ENCODE measurements at places on chromosomes 11 and 22.

- DNase-seq = no peak
Observed at GRCh38 chr22:28734393-28734792, 7.2 kb downstream of the CHEK2 start.

GRCh38 chr22:47315862-47316419, 553.5 kb downstream of the TBC1D22A start:
- no peak for DNase-seq

- DNase-seq = no peak
Observed at GRCh38 chr11:10398525-10398924, 56.5 kb upstream of the AMPD3 start.

DNA sequence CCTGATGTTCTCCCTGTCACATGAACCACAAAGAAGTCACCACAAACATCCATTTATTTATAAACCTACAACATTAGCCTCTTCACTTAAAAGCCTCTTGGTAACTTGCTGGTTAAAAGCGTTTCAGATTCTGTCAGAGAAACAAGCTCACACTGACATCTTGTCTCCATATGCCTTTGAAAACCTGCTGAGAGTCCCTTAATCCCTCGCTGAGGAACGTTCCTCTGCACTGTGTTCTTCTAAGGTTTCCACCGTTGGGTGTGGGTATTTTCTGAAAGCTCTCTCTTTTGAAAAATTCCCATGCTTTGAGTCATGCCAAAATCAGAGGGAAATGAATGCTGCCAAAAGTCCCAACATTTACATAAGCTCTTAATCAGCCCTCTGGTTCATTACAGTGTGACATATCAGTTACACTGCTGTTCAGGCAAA, 149.8 kb downstream of the CCDC34 start:
- no peak for DNase-seq

DNA sequence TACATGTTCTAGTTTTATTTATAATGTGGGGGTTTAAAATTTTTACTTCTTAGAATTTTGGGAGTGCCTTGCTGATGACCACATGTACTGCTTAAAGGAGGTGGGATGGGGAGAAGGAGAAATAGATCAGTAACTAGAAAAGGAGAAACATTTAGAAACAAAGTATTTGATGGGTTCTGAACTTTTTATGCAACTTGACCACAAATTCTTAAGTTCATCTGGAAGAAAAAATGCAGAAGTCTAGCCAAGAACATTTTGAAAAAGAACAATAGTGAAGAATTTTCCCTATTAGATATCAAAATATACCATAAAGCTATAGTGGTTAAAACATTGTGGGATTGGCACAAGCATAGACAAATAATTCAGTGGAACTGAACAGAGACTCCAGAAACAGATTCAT, 73.3 kb upstream of the AMPD3 start:
- no peak for DNase-seq

- no peak for DNase-seq
Observed at GRCh38 chr11:129451524-129451923, 75.9 kb downstream of the BARX2 start.

GRCh38 chr22:27461470-27461869, 340.1 kb downstream of the MN1 start:
- DNase-seq = no peak

DNA sequence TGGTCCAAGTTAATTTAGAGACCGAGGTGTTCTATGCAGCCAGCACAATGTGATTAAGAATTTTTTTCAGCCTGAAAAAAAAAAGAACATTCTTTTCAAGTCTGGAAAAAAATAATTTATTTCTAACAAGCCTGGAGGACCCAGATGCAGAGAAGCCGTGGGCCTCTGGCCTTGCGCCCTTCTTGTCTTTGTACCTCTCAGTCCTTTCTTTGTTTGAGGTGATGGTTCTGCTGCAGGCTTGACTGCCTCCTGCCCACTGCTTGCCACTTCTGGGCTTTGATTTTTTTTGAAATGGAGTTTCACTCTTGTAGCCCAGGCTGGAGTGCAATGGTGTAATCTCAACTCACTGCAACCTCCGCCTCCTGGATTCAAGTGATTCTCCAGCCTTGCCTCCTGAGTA, 7.2 kb upstream of the PTPRJ start:
- no peak for DNase-seq

GRCh38 chr22:41996826-41997225, 1.8 kb upstream of the WBP2NL start:
- peak; percentile 11 for DNase-seq

DNA sequence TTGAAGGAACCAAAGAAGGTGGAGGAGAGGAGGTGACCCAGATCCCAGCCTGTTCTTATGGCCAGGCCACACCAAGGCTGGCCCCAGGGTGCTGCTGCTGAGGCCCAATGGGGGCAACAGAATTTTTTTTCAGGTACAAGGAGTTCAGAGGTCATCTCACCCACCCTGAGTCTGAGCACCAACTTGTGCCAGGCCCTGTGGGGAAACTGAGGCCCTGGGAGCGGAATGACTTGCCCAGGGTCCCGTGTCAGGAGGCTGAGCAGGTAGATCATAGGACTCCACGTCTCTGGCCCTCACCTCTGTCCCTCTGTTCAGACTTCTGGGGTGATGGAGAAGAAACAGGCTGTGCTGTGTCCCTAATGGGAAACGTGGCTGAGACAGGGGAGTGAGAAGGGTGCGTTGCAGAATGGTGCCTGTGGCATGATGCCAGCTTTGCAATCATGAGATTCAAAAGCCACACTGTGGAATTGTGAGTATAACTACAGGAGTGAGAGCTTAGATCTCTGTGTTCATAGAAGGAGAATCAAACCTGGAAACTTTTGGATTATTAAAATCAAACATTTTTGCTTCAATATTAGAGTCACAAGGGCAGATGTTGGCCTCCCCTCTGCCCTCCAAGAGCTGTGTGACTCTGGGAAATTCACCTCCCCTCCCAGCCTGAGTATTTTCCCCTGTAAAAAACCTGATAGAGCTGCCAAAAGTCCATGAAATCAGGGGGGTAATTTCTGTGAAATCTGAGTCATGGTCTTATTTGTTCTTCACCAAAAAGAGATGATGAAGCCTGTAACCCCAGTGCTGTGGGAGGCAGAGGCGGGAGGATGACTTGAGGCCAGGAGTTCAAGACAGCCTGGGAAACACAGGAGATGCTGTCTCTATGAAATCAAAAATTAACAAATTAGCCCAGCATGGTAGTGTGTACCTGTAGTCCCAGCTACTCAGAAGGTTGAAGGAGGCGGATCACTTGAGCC, 874 bp downstream of the APOL1 start:
- no peak for DNase-seq

DNA sequence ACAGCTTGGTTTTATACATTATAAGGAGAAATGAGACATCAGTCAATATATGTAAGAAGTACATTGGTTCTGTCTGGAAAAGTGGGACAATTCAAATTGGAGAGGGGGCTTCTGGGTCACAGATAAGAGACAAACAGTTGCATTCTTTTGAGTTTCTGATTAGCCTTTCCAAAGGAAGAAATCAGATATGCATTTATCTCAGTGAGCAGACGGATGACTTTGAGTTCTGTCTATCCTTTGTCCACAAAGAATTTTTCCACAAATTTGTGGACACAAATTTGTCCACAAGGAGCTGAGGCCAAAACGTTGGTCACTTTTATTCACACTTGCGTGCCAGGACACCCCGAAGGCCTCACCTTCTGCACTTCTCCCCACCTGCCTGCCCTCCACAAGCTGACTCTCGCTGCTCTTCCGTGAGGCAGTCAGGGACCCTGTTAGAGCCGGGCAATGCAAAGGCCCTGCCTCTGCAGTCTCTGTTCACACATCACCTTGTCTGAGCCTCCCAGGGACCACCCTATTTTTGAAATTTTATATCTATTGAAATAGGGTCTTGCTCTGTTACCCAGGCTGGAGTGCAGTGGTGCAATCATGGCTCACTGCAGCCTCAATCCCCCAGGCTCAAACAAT, 20.5 kb downstream of the IL17REL start:
- no peak for DNase-seq

DNA sequence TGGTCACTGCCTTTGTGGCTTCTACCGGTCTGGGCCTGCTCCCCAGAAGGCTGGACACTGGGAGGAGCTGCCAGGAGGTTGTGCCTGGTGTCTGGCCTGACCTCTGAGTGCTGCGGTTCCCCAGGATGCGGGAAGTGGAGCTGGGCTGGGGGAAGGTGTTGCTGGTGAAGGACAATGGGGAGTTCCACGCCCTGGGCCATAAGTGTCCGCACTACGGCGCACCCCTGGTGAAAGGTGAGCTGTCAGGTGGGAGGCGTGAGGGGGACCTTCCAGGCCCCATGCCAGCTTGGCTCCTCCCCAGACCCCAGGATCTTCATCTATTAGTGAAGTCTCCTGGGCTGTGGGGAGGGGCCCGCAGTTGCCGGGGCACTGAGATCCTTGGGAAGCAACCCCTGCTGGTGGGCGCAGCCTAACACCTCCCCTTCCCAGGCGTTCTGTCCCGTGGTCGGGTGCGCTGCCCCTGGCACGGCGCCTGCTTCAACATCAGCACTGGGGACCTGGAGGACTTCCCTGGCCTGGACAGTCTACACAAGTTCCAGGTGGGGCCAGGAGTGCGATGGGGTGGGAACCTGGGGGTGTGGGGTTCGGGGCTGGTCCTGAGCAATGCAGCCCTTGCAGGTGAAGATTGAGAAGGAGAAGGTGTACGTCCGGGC, 6.7 kb downstream of the AIFM3 start:
- DNase-seq = no peak

GRCh38 chr11:66011239-66011784, 496 bp upstream of the CST6 start:
- no peak for DNase-seq

DNA sequence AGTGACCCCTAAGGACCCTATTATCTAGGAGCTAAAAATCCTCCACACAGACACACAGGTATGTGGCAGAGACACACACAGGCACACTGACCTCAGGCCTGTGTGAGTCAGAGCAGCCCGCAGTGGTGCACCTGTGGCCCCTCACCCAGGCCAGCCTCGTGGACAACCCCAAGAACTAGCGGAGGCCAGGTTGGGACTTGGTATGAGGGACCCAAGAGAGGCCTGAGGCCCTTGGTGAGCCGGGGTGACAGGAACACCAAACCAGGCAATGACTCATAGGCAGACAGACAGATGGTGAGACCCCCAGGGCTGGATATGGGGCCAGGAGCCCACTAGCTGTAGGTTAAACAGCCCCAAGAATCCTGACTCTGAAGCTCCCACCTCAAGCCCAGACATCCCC, 6.0 kb downstream of the CASTOR1 start:
- DNase-seq = no peak

DNA sequence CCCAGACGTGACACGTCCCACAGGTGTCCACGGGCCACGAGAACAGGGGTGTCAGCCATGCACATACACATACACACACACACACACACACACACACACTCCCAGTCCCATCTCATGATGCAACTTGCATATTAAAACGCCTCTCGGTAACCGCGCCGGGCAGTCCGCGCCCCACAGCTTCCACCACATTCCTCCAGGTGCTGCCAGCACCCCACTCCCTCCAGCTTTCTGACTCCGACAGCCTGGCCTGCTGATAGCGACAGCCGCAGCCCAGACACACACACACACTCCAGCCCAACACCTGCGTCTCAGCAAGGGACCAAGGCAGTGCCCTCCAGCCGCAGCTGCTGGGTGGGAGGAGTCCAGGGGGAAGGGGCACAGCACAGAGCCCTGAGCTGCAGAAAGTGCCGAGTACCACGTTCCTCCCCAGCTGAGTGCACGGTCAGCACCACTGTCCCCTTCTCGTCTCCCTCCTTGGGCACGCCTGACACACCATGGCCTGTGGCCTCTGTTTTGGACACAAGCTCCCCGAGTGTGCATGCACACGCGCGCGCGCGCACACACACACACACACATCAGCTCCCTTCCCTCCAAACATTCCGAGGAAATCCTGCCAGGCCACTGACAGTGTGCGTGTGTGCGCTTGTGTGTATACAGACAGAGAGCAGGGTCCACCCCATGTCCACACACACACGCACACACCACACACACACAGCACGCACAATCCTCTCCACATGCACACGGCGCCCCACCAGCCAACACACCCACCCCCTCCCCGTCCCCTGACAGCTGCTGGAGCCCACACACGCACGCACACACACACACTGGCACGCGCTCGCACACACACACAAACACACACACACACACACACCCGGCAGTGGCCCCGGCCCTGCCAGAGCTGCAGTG, 1.2 kb downstream of the ELFN2 start:
- DNase-seq = no peak

DNA sequence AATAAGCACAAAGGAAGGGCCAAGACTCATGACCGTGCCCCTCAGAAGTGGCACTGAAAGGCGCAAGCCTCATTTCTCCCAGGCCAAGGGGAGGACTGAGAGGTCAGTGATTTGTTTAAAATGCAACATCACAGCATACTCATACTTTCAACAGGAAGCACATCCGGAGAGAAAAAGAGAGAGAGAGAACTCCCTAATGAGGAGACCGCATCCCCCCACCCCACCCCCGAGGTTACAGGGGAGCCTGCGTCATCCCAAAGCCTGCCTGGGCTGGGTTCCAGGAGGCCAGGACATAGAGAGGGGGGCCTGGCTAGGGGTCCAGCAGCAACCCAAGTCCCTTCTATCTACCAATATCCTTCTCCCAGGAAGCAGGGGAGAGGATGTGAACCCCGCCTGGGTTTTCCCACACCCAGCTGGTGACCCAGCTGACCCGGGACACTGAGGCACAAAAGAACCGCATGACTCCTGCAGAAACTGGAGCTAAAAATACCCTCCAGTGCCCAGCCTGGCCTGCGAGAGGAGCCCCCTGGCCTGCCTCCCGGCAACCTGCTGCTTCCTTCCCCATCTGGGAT, 3.8 kb downstream of the CSNK1E start:
- DNase-seq = no peak

- no peak for DNase-seq
Observed at GRCh38 chr11:23903044-23903704, 593.7 kb upstream of the LUZP2 start.

DNA sequence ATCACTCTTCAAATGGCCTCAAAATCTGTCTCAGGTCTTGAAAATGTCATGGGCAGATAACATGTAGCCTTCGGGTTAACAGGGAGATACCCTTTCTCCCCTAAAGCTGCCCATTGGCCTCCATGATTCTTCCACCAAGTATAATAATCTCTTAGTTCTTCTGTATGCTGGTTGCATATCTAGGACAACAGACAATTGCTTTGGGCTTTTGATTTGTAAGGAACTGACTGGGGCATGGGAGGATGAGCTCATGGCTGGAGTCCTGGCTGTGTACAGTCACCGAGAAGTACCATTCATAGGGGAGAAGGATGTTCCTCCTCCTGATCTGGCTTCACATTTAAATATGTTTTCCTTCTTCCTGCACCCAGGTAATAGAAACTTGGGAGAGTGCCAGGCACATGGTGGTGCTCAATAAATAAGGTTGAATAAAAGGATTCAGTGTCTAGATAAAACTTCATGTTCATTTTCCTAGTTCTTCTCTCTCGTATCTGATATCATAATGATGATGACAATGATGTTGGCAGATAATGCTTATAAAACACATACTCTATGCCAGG, 2.8 kb upstream of the AMPD3 start:
- peak; percentile 2 for DNase-seq

- no peak for DNase-seq
Observed at GRCh38 chr11:3833449-3833848, 7.3 kb downstream of the RHOG start.

DNA sequence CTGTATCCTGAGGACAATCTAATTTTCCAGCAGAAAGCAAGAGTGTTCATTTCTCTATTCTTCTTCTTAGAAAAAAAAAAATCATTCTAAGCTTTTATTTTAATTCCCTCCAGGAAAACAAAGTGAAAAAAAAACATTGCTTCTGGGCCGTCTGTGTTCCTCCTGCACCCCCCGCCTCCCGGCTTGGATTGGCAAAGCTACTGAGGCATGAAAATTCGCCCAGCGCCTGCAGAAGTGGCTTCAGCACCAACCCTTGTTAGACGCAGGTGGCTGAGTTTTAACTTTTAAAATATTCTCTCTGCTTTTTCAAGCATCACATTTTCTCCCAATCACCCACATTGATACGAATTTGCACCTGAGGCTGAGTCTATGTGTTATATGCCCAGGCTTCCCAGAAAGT, 401.6 kb downstream of the BRD1 start:
- no peak for DNase-seq
